ENCODE measurements at places on chromosomes 12 and 14.

DNA sequence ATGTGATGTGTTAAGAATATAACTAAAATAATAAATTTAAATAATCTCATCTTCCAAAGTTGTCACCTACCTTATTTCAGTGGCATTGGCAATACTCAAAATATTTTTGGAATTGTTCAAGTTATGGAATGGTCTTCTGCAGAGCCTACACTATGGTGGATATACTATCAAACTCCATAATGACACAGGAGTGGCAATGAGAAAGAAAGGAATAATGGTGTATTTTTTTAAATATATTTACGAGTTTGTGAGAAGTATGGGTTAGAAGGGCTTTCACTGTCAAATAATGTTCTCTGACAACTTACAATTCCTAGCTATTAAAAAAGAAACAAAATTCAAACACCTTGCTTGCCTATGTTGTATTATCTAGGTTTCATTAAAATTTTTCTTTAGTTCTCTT lies 38.1 kb downstream of the HEATR5A start:
- DNase-seq = no peak

DNA sequence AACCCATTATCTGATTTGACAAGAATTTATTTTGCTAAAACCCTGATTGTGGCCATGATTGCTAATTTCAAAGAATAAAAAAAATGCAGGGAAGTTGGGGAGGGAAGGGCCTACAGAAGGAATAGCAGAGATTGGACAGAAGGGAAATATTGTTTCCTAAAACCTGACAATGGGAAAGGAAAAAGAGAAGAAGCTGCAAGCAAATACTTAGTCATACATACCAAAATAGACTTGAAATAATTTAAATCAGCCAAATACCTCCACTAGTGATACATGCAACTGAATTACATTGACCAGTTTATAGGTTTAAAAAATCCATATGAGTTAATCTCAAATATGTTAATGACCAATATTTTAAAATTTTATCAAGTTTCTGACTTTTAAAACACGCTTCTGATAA lies 75.1 kb downstream of the PELI2 start:
- no peak for DNase-seq

DNA sequence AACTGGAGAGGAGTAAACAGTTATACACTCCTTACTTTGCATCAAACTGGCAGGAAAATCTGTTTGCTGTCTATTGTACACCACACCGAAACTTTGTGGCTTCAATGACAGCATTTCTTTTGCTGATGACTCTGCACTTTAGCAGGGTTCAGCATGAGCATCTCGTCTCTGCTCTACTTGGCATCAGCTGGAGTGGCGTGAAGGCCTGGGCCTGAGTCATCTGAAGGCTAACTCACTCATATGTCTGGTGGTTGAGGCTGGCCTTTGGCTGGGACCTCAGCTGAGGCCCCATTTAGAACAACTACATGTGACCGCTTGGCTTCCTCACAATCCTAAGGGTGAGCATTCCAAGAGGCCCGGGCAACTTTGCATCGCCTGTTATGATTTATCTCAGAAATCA lies 28.7 kb upstream of the REP15 start:
- DNase-seq = no peak

- no peak for DNase-seq
Observed at GRCh38 chr12:130438711-130439110, 101.0 kb downstream of the PIWIL1 start.

- no peak for DNase-seq
Observed at GRCh38 chr12:88952562-88952942, 372.3 kb upstream of the KITLG start.

DNA sequence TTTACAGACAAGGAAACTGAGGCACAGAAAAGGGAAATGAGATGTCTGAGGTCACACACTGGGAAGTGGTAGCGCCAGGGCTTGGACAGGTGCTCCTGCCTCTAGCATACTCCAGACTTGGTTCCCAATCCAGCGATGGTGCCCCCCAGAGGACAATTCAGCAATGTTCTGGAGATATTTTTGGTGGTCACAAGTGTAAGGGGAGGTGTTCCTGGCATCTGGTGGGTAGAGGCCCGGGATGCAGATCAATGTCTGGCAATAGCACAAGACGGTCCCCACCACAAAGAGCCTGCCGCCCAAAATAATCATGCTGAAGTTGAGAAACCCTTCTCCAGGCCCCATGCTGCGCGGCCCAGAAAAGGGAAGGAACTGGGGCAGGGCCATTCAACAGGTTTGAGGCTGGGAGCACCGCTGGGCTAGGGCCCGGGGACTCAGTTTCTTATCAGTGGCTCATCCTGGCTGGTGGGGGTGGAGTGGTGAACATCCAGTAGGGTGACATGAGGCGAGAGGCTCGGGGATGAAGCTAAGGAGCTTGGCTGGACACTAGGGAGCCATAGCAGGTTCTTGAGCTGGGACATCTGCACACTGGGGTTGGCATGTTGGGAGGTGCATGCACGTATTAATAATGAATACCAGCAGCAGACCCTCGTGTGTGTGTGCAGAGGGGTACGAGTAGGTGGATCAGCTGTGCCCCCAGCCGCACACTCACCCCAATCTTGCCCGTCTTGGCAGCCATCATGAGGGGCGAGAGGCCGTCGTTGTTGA lies 35.1 kb downstream of the TRPV4 start:
- no peak for DNase-seq

DNA sequence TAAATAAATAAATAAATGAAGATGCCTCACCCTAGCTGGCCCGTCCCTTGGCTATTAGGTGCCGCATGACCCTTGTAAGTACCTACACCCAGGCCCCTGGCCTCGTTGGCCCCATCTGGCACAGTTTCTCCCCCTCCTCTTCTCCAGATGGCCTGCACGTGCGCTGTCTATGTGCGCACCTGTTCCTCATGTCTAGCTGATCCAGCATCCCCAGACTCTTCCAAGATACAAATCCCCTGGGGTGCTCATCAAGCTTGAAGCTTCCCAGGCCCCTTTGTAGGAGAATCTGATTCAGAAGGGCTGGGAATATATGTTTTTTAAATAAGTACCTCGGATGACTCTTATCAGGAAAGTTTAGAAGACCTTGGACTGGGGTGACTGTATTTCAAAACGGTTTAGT lies 133.3 kb downstream of the CHST11 start:
- no peak for DNase-seq

DNA sequence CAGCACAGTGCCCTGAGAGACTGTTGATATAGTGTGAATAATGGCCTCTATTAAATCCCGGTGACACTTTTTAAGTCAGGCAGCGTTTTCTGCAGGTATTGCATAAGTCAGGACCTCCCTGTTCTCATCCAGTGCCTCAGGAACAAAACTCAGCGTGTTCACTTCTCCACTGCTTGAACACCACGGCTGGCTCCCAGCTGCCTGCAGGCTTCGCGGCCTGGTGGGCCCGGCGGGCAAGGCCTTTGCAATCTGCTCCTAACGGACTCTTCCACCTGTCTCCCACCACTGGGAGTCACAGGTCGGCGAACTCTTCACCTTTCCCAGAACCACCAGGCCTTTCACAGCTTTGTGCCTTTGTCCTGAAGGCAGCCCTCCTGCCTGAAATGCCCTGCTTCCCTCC lies 18.7 kb downstream of the RFX4 start:
- no peak for DNase-seq

DNA sequence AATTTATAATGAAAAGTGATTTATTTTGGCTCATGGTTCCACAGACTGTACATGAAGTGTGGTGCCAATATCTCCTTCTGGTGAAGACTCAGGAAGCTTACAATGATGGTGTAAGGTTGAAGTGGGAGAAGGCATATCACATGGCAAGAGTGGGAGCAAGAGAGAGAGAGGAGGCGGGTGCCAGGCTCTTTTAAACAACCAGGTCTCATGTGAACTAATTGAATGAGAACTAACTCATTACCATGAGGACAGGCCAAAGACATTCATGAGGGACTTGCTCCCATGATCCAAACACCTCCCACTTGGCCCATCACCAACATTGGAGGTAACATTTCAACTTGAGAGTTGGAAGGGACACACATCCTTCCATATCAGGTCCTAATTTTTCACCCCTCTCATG lies 155.2 kb downstream of the SLC38A4 start:
- no peak for DNase-seq

- no peak for DNase-seq
Observed at GRCh38 chr12:114685869-114686268, 1.9 kb upstream of the TBX3 start.

DNA sequence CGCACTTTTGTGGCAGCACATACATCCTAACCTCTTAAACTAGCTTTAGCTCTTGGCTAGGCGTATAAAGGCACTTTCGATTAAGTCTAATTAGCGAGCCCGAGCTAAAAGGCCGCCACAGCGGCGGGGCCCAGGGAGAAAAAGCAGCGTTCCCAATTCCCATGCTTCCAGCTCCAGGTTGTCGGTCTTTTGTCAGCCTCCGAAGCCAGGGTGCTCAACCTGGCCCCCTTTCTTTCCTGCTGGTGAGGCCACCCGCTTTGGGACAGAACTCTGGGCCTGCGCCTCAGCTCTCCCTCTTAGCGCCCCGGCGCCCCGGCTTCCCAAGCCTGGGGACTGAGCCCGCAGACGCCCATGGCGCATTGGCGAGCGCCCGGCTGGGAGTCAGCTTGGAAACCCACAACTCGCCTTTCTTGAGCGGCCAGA lies 33.3 kb upstream of the TBX5 start:
- DNase-seq = no peak

GRCh38 chr12:53980802-53981496 lies 4.0 kb upstream of the HOXC10 start:
- no peak for DNase-seq

DNA sequence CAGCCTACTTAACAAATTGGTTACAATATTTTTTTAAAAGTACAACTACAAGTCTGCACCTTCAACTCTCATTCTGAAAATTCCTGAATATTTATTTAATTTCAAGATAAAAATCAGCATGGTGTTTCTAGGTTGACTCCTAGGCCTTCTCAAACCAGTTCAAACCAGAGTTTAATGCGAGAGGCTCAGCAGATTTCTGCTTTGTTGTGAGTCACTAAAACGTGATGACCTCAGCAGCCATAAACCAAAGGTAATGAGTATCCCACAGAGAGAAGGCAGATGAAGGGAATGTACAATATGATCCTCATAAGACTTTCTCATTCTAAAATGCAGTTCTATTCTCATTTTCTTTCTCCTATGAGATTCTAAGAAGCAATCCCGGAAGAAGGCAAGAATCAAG lies 1.5 kb downstream of the PRDM4 start:
- no peak for DNase-seq

GRCh38 chr14:98347686-98348085 lies 924.3 kb downstream of the BCL11B start:
- no peak for DNase-seq

GRCh38 chr12:30197392-30198057 lies 413.8 kb upstream of the TMTC1 start:
- no peak for DNase-seq

DNA sequence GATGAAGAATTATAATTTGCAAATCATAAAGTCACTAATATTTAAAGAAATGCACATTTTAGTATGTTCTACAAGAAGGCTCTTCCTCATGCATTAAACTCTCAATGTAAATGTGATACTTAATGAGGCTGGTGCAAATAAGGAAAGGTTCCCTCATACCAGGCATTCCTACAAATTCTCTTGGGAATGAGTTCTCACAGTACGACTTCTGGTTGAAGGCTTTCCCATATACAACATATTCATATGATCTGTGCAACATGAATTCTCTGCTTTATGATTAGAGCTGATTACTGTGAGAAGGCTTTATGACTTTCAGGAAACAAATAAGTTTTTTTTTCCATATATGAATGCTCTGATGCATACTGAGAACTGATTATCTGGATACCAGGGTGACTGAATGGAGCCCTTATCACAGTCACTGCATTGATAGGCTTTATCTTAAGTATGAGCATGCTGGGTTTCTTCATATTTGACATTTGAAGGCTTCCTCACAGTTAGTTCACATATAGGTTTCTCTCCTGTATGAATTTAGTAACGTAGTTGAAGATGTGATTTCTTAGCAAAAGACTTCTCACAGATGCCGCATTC lies 293.9 kb downstream of the RAD51B start:
- no peak for DNase-seq

DNA sequence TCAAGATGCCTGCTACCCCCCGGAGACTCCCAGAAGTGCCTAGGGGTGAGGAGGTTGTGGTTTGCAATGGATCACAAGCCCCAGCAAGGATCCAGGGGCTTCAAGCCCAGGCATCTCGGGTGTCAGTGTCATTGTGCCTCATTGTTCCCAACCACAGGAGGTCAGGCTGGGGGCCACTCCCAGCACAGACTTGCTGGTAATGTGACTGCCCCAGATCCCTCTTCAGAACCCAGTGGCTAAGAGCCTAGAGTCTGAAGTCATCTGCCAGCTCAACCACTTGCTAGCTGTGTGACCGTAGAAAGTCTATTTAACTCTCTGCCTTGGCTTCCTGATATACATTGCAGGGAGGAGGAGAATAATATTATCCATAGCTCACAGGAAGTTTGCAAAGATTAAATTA lies 7.7 kb upstream of the ASB2 start:
- no peak for DNase-seq
